ENCODE measurements at places on chromosomes 12 and 14. TPM values are rescaled to one million over a fixed set of nuclear protein-coding genes. Genes with fewer than 3 reads are reported as not detected.

DNA sequence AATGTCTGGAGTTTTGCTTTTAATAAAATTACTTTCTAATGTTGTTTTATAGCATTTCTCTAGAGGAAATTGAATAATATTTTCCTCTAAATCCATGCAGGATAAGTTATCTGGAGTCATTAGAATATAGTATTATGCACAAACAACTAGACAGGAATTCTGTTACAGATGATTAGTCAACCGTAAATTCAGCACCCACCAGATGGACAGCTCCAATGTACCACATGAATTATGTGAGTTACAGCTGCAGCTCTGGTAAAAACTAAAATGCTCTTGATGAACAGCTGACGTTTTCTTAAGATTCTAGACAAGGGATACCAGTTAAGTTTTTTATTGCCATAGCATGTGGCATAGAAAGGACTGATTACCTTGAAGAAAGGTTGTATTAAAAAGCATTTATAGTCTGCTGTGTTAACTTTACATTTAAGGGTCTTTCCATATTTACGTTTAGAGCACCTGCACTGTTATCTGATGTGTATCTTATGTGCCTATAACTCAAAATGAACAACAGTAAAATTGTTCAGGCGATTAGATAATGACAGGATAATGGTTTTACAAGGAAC lies 321.4 kb upstream of the LRFN5 start:
- peak; percentile 22 for DNase-seq

DNA sequence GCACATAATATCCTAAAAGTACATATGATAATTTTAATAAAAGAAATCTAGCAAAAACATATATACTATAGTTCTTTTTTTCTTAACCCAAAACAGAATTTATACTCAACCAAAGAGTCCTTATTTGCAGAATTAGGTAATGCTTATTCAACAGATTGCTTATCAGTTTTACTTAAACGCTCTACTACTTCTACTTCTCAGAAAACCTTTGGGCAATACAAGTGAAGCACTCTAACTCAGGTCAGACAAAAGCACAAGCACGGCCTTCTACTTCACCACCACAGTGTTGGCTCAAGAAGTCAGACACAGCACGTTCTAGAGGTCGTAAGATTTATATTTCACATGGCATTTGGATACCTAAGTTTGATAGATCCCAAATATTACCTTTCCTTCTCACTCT lies 29.2 kb downstream of the DICER1 start:
- no peak for DNase-seq

The ABHD12B gene
- not detected for total RNA-seq

The KCNC2 gene
- not detected for total RNA-seq

DNA sequence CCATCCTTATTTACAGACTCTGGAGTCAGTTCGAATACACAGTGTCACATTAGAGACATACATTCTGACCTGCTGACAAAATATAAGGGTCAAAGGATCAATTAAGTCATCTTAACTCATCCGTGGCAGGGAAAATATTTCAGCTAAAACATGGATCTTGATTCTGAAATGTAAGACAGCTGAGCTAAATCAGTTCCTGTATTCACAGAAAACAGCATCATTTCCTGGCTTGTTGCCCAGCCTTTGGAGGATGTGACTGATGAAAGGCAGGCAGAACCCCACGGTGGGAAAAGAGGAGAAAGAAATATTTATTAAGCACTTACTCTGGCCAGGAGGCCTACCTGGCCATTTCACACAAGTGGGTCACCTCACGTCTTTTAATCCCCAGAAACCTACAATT lies 101.9 kb downstream of the GAS2L3 start:
- no peak for DNase-seq

- peak; percentile 21 for DNase-seq
Observed at GRCh38 chr14:104865631-104866441, 768 bp downstream of the CEP170B start.

The SYNDIG1L gene
- not detected for total RNA-seq

- DNase-seq = no peak
Observed at GRCh38 chr12:103268831-103269514, 226.8 kb downstream of the C12orf42 start.

The RNASE3 gene
- not detected for total RNA-seq

The GPR137C gene
- 0.60 TPM for total RNA-seq

DNA sequence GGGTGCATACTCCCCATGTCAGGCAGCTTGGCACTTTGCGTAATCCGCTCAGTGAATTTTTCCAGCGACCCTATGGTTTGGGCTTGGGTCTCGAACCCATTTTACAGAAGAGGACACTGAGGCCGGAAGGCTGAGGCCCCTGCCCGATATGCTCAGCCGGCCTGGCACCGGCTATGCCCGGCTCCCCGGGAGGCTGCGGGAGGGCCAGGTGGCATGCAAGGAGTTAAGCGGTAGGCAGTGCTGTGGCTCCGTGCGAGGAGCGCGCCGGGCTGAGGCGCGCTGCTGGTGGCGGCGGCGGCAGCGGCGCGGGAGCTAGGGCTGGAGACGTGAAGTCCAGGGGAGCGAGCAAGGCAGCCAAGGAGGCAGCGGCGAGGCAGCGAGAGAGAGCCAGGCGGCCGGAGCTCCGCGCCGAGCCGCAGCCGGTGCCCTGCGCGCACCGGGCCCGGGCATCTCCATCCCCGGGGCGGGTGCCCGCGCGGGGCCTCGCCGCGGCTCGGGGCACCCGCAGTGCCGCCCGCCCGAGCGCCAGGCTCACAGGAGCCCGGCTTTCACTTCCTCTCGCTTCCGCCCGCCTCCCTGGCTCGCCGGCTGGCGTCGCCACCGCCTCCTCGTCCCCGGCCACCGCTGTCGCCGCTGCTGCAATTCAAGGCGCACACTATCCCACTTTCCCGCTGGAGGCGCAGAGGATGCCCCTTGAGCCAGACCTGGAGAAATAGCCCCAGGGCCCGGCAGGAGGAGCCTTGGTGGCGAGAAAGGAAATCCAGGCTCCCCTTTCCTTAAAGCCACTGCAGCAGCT lies at the start of gene WSCD2:
Gene WSCD2, plus strand, starts transcription at position 272 of the 796 bp plus-strand sequence. CDS start 66,545 bp downstream, outside the sequence.
- peak; percentile 9 for DNase-seq

The TPH2 gene
- not detected for total RNA-seq

GRCh38 chr12:94563286-94563685 lies 87.1 kb downstream of the TMCC3 start:
- no peak for DNase-seq

DNA sequence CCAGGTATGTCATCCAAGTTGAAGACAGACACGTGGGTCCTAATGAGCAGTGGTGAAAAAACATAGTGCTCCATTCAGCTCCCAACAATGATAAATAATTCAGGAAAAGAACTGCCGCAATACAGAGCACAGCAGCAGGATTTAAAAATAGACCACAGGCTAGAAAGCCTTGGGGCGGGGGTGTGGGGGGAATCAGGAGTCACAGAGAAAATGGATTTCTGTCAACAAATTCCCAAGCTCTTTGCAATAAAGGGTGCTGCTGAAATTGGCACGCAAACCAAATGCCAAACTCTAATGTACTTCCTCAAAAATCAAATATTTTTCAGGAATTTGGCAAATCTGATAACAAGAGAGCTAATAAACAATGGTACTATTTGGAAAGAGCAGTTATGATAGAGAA lies 58.6 kb downstream of the R3HDM2 start:
- DNase-seq = no peak

Measured in activated CD4-positive, alpha-beta T cell treated with anti-CD3 and anti-CD28 coated beads, Interleukin-2, amount 10 ng/mL, durations not matched to agents 7 days and 5 days (primary cell).